ENCODE measurements at places on chromosomes 13 and 19. TPM values are rescaled to one million over a fixed set of nuclear protein-coding genes. Genes with fewer than 3 reads are reported as not detected.

GRCh38 chr13:50574731-50575130, 268.8 kb downstream of the DLEU7 start:
- peaks cover 10% of the 10 kb centered on the region for H3K4me1 ChIP-seq
- no peaks in the 10 kb centered on the region for H3K27me3 ChIP-seq
- no peak for DNase-seq
- H3K36me3 ChIP-seq, result no peaks in the 10 kb centered on the region
- H3K27ac ChIP-seq, result no peak overlapping the region

- no peak overlapping the region for H3K27ac ChIP-seq
- DNase-seq, result no peak
These were observed 5.6 kb upstream of the ATP8B3 start for GRCh38 chr19:1817553-1818179.

DNA sequence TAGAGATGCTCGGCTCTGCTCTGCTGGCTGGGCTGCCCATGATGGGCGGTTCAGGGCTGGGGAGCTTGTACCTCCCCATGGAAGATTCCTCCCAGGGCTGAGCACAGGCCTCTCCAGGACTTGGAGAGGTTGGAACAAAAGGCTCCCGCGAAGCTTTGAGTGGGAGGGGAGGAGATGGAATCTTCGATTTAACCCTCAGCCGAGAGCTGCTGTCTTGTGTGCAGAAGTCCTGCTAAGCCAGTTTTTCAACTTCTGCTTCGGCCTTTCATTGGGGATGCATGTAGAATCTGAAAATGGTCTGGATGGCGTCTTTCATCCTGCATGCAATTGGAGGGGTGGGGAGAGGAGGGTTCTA, 163.3 kb downstream of the KDM4B start:
- peaks cover 76% of the 10 kb centered on the region for H3K4me1 ChIP-seq
- no peaks in the 10 kb centered on the region for H3K27me3 ChIP-seq
- peaks cover 6% of the 10 kb centered on the region for H3K36me3 ChIP-seq
- H3K27ac ChIP-seq, result peak overlapping the region; percentile 95

Gene APOC1
- 18.6 TPM for total RNA-seq

Gene CACNG7
- 0.76 TPM for total RNA-seq

Gene ZNF534
- total RNA-seq, result not detected

GRCh38 chr13:95197548-95197947, 103.7 kb downstream of the ABCC4 start:
- H3K27me3 ChIP-seq, result no peaks in the 10 kb centered on the region
- no peak overlapping the region for H3K4me3 ChIP-seq
- no peak for DNase-seq
- peaks cover 16% of the 10 kb centered on the region for H3K36me3 ChIP-seq
- peak overlapping the region; percentile 54 for H3K27ac ChIP-seq
- no peaks in the 10 kb centered on the region for H3K4me1 ChIP-seq

Gene ZNF90
- total RNA-seq, result 28.0 TPM

Gene GAPDHS
- not detected for total RNA-seq

GRCh38 chr19:12783291-12783848, 7.9 kb upstream of the JUNB start:
- no peaks in the 10 kb centered on the region for H3K36me3 ChIP-seq
- no peaks in the 10 kb centered on the region for H3K27me3 ChIP-seq
- peaks cover 27% of the 10 kb centered on the region for H3K4me1 ChIP-seq

Gene NCAN
- 0.02 TPM for total RNA-seq

GRCh38 chr19:47274891-47275761, 441 bp downstream of the INAFM1 start:
- H3K27me3 ChIP-seq, result no peaks in the 10 kb centered on the region
- no peak for DNase-seq
- H3K36me3 ChIP-seq, result peaks cover 11% of the 10 kb centered on the region
- H3K4me1 ChIP-seq, result peaks cover 23% of the 10 kb centered on the region
- peak overlapping the region; percentile 77 for H3K4me3 ChIP-seq
- H3K27ac ChIP-seq, result peak overlapping the region; percentile 66

- H3K36me3 ChIP-seq, result no peaks in the 10 kb centered on the region
- H3K4me1 ChIP-seq, result peaks cover 2% of the 10 kb centered on the region
- DNase-seq, result no peak
- H3K27me3 ChIP-seq, result no peaks in the 10 kb centered on the region
- H3K4me3 ChIP-seq, result no peak overlapping the region
- no peak overlapping the region for H3K27ac ChIP-seq
These were observed 156.5 kb upstream of the SLC10A2 start for GRCh38 chr13:103222683-103223082.

Gene JOSD2
- 18.7 TPM for total RNA-seq

Gene C19orf53
- total RNA-seq, result 79.1 TPM

GRCh38 chr13:59671881-59672280, 491.8 kb downstream of the DIAPH3 start:
- no peaks in the 10 kb centered on the region for H3K27me3 ChIP-seq
- no peak overlapping the region for H3K27ac ChIP-seq
- H3K4me1 ChIP-seq, result peaks cover 16% of the 10 kb centered on the region
- H3K4me3 ChIP-seq, result no peak overlapping the region
- no peaks in the 10 kb centered on the region for H3K36me3 ChIP-seq
- no peak for DNase-seq

DNA sequence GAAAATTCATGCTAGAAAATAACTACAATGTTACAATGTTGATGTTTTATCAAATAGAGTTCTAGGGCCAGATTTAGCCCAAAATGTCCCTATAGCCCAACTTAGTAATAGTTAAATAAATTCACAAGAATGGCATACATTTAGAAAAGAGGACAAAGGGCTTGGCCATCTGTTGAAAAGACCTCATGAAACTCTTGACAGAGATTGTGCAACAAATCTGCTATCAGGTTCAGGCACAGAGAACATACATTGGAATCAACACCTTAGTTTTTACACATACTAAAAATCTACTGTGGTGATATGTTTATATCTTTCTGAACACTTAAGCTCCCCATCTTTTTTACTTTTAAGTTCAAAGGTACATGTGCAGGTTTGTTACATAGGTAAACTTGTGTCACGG, 298.3 kb upstream of the DACH1 start:
- DNase-seq, result no peak
- H3K27ac ChIP-seq, result no peak overlapping the region
- H3K27me3 ChIP-seq, result no peaks in the 10 kb centered on the region
- no peak overlapping the region for H3K4me3 ChIP-seq
- peaks cover 29% of the 10 kb centered on the region for H3K4me1 ChIP-seq

DNA sequence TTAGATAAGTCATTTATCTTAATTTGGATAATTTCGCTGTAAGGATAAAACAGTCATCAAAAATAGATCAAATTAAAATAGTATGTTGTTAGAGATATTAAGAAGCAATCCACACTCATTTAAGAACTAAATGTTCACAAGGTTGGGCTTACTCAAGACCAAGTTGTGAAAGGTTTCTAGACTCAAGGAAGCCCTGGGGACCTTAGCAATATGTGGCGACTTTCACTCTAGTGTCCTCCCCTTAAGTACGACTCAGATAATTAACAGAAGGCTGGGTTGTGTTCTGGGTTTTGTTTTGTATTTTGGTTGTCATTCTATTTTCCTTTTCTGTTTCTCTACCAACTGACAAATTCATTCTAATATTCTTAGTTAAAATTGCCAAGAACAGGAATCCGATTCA, 1008.0 kb downstream of the PCDH9 start:
- H3K27ac ChIP-seq, result no peak overlapping the region
- peaks cover 28% of the 10 kb centered on the region for H3K4me1 ChIP-seq

Gene UBXN6
- total RNA-seq, result 71.0 TPM

GRCh38 chr13:36148446-36148845, 17.3 kb upstream of the DCLK1 start:
- no peak overlapping the region for H3K4me3 ChIP-seq
- no peaks in the 10 kb centered on the region for H3K4me1 ChIP-seq
- H3K27ac ChIP-seq, result no peak overlapping the region
- DNase-seq, result no peak

- no peak for DNase-seq
- no peaks in the 10 kb centered on the region for H3K27me3 ChIP-seq
- H3K4me3 ChIP-seq, result no peak overlapping the region
- H3K4me1 ChIP-seq, result peaks cover 8% of the 10 kb centered on the region
- H3K36me3 ChIP-seq, result peaks cover 25% of the 10 kb centered on the region
- no peak overlapping the region for H3K27ac ChIP-seq
These were observed 9.7 kb downstream of the SUPT20H start for GRCh38 chr13:37049810-37050209.

GRCh38 chr13:86830046-86830445, 841.1 kb upstream of the SLITRK5 start:
- no peak for DNase-seq
- H3K4me1 ChIP-seq, result peaks cover 10% of the 10 kb centered on the region
- H3K4me3 ChIP-seq, result no peak overlapping the region
- H3K27ac ChIP-seq, result no peak overlapping the region
- peaks cover 52% of the 10 kb centered on the region for H3K27me3 ChIP-seq
- H3K36me3 ChIP-seq, result no peaks in the 10 kb centered on the region

- H3K36me3 ChIP-seq, result peaks cover 14% of the 10 kb centered on the region
- no peak for DNase-seq
- no peaks in the 10 kb centered on the region for H3K27me3 ChIP-seq
- no peak overlapping the region for H3K27ac ChIP-seq
These were observed 154.9 kb downstream of the UGGT2 start for GRCh38 chr13:95898256-95898655.

Gene PCDH9
- total RNA-seq, result 31.2 TPM

All from mesothelial cell of epicardium (in vitro differentiated cells).